ENCODE measurements at places on chromosomes 2 and 18.
A peak's percentile ranks its signal among the peaks of the same experiment; 100 is the strongest.

GRCh38 chr18:54828281-54828881, at the start of gene RAB27B:
TSS of gene RAB27B (plus strand) at chr18:54828477. CDS start at chr18:54877586, 49,109 bp downstream.
- DNase-seq, result peak; percentile 76

- DNase-seq, result no peak
Observed at GRCh38 chr2:235934059-235934773, 234.0 kb downstream of the GBX2 start.

DNA sequence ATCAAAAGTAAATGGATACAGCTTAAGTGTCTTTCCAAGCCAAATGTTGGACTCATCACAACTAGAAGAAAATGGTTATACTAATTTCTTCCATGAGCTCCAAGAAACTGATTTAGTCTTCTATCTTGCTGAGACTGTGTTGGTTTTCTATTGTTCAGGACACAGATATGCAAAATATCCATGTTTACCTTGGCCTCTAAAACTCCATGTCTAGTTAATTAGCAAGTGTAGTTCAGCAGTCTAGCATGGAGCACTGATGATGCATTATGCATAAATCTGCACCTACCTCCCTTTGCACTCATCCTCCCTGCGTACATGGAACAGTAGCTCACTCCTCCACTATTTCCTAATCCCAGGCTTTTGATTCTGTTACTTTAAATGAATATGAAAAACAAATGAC, 731.4 kb upstream of the CHAC2 start:
- DNase-seq, result no peak

GRCh38 chr2:71995067-71995665, 152.5 kb downstream of the CYP26B1 start:
- no peak for DNase-seq

- DNase-seq, result no peak
Observed at GRCh38 chr2:98759827-98760625, 29.1 kb upstream of the MGAT4A start.

DNA sequence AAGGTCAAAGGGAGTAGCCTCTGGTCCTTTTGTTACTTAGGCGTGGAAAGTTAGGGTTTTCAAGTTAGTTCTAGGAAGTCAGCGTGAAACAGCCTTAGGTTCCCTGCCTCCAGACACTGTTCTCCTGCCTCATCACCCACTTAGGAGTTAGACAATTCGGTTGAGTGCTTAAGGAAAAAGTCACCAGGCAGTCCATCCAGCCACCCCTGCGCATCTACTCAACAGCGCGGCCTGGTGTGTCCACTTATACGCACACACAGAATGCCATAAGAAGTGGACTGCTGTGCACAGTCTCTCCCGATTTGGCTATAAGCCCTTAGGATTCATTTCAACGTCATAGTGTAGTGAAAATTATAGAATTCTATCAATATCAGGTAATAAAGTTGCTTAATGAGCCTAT, 470.8 kb upstream of the TNP1 start:
- DNase-seq, result no peak

All from neuronal stem cell (in vitro differentiated cells).